Activated naive CD4-positive, alpha-beta T cell treated with anti-CD3 and anti-CD28 coated beads, Interleukin-2, amount 10 ng/mL, durations not matched to agents 7 days and 5 days (primary cell): ENCODE measurements at places on chromosomes 12 and 14.

GRCh38 chr14:102754370-102755262 lies 22.6 kb upstream of the TRAF3 start:
- no peak for DNase-seq

- peak; percentile 51 for DNase-seq
Observed at GRCh38 chr14:65167072-65167645, 64.8 kb upstream of the MAX start.

DNA sequence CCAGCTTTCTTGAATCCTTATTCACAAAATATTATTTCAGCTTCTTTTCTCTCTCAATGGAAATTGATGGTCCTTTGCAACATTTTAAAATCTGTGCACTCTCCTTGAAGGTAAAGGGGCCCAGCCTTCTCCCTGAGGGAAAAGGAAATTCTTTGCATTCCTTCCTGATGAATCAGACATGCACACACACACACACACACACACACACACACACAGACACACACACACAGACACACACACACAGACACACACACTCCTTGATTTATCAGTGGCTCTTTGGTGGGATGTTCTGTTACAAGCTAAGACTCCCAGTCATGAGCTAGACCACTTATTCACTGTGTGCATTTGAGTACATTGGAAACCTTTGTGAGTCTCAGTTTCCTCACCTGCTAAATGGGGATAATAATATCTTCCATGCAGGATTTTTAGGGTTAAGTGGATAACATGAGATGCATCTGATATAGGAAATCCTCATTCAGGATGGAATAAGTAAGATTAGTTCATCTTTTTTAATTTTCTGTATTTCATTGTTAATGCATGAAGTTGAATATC lies 45.1 kb upstream of the HMGA2 start:
- no peak for DNase-seq

GRCh38 chr12:93178154-93178878 lies 199.4 kb upstream of the NUDT4 start:
- no peak for DNase-seq

GRCh38 chr12:72281126-72281525 lies 9.0 kb downstream of the TRHDE start:
- no peak for DNase-seq

GRCh38 chr14:39984323-39984722 lies 552.1 kb upstream of the FBXO33 start:
- no peak for DNase-seq

DNA sequence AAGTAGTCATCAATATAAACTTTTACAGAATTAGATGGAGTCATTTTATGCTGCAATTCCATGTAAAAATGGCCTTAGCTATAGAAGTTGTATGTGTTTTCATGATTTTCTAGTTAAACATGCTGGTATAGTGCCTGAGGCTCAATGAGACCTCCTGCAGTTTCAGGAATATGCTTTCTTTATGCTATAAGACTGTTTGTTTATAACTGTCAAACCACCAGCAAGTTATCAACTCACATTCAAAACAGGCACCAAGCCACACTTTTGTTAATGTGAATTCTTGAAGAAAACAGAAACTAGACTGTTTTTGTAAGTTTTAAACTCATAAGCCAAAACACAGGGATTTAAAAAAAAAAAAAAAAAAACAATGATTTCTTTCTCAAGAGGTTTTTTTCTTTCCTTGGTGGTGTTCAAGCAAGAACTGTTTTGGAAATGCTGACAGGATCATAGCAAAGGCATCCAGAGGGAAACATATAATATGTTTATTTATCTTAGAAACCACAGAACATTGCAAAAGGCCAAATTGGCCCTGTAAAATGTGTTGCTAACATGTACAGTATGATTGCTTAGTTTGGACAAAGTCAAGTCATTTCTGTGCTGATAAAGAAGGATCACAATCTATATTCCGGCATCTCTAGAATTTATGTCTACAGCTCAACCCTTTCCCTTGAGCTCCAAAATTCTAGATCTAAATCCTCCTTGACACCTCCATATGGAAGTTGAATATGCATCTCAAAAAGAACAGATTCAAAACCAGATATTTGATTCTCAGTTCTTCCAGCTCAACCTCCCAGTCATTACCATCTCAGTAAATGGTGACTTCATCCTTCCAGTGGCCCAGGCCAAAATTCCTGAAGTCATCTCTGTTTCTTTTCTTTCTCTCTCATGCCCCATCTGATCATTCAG lies 29.0 kb upstream of the LUM start:
- DNase-seq, result no peak

DNA sequence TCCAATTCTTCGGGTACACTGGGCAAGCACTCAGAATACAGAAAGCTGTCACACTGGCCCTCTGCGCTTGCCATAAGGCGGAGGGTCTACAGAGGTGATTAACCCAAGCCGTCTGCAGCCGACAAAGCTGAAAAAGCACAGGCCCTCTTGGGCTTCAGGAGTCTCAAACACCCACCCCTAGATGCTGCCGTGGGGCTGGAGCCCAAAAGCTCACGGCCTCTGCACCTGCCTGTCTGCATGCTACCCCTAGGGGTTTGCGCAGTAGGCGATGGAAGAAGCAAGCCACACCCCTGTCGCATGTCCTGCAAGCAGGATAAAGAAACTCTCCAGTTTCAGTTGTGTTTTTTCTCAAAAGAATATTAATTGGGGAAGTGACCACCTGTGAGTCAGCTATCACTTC lies 118.8 kb upstream of the PLEKHA5 start:
- DNase-seq, result no peak

- DNase-seq, result no peak
Observed at GRCh38 chr12:78739653-78740052, 124.9 kb upstream of the SYT1 start.

DNA sequence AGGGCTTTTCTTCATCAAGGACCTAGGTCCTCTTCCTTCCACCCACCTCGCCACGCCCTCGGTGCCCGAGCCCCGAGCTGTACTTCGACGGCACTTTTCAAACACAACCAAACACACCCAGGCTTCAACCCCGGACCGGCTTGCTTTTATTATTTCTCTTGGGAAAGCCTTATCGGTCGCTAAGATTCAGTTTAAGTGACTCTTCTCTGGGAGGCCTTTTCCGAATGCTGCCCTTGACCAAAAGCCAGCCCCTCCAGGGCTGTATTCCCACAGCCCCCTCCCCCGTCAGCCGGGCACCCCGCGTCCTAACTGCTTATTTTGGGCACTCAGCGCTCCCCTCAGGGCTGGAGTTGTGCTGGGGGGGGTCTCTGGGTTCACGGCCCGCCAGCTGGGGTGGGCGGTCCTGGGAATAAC lies 644 bp upstream of the PPP4R4 start:
- DNase-seq, result peak; percentile 47

DNA sequence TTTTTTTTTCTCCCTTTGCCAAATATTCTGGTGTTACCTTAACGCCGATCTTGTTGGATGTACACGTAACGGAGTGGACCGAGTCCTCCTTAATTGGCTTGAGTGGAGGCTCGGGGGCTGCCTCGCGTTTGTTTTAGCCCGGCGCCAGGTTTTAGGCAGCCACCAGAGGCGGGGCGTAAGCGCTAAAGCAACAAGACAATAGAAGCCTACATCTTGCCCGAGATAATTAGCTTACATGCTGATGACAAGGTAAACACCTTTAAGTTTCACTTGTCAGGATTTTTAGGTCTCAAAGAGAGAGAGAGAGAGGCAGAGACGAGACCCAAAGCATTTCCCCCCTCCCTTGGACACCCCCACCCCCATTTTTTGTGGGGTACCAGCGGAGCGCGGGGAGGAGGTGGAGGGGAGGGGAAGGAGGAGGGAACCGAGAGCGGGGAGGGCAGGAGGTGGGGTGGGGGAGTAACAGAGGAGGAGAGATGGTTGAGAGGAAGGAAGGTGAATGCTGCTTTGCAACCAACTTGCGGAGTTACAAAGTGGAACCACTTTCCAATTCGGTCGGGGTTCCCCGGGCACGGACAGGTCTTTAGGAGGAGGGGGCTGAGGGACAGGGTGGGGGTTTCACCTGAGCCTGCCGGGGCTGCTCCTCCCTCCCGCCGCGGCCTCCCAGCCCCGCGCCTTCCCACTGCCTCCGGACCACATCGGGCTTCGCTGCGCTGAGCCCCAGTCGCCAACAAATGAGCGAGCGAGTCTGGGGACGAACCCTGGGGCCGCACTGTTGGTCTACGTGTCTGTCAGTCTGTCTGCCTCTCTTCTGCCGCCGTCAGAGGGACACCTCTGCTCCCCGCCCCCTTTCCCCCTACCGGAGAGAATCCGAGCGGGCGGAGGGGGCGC lies at the start of gene NKX2-1:
TSS of gene NKX2-1 (minus strand) at position 802 of the 891 bp plus-strand sequence. CDS start at position 699, 103 bp downstream.
- no peak for DNase-seq

DNA sequence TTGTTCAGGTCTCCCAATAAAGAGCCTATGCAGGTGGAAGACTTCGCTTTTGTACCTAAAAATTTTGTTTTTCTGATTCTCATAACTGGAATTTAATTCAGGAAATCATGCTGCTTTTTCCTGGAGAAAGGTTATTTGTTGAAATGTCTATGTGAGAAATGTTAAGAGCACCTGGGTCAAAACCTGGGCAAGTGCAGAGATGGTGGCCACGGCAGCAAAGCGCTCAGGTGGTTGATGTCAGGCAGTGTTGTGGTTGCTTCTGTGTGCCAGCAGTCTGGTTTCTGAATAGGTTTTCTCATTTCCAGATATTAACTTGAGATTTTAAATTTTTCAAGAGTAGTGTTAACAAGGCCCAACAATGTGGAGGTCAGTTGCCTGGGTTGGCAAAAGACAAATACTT lies 96.2 kb downstream of the ESR2 start:
- no peak for DNase-seq

DNA sequence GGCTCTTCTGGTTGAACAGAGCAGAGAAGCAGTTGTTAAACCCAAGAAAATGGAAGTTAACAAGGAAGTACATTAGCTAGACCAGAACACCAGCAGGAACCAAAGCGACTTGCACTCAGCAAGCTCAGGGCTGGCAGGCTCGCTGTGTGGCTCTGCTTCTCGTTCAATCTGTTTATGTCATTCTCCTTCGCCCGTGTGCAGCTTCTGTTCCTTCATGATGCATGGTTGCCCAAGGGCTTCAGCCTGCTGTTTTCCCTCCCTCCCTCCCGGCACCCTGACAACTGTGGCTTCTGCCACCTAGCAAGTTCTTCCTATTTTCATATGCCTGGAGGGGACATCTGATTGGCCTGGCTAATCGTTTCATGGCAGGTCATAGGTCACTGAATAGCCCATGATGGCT lies 25.3 kb downstream of the PIGH start:
- no peak for DNase-seq

DNA sequence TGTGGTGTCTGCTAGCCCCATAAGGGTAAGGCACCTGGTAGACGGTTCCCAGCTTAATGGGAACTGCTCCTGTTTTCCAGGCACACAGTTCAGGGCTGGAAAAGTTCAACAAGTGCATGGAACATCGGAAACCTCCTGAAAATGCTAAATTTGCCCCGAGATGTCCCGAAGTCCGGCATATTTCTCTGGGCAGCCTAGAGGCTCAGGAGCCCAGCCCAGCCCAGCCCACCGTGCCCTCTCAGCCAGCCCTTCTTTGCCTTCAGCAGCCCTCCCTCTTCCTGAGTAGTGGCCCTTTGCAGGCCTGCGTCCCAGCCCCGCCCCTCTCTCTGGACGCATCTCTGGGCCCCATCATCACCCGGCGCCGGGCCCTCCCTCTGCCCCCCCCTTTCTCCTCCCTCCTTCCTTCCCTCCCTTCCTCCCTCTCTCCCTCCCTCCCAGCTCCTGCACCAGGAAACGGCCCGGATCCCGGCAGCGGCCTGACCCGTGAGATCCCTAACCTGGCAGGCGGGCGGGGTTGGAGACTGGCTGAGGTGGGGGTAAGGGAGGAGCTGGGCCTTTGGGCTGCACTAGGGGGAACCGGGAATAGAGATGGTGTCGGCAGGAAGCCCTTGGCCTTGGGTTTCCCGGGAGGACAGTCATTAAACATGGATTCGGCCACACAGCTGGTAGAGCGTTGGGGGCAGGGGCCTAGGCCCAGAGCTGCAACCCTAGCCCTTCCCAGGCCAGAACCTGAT lies at the start of gene BCL2L2:
TSS of gene BCL2L2 (plus strand) at position 422 of the 734 bp plus-strand sequence. CDS start 935 bp downstream, outside the sequence.
- peak; percentile 42 for DNase-seq

- no peak for DNase-seq
Observed at GRCh38 chr12:58602736-58603135, 317.6 kb downstream of the LRIG3 start.

GRCh38 chr12:131389054-131390013 lies 321.6 kb upstream of the SFSWAP start:
- DNase-seq, result no peak

DNA sequence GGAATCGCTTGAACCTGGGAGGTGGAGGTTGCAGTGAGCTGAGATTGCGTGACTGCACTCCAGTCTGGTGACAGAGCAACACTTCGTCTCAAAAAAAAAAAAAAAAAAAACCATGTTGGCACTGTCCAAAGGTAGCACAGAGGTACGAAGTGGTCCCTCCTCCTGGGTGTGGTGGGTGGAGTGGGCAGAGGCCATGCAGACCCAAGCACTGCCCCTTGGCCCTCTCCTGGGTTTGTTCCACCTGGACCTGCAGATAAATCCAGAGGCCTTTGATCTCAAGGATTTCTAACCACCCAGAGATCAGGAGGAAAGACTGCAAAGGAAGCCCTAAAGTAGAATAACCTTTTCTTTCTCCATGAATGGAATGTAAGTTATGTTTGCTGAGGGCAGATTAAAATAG lies 8.7 kb upstream of the GALNT6 start:
- DNase-seq, result no peak
